ENCODE measurements at places on chromosomes 6 and 20.

- no peak for DNase-seq
Observed at GRCh38 chr6:139577763-139578604, 203.5 kb upstream of the CITED2 start.

DNA sequence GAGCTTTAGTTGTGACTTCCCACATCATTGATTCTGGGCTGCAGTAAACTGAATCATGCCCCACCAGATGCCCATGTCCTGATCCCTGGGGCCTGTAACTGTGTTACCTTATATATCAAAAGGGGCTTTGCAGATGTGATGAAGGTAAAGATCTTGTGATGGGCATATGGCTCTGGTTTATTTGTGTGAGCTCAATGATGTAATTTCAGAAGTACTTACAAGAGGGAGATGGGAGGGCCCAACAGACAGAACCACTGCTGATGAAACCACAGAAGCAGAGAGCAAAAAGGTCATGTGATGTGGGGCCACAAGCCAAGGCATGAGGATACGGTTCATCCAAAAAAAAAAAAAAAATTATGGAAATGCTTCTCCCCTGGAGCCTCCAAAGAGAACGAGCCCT, 118.7 kb downstream of the TOX2 start:
- DNase-seq: no peak

- DNase-seq: peak; percentile 76
Observed at GRCh38 chr6:7050872-7051779, 56.6 kb upstream of the RREB1 start.

DNA sequence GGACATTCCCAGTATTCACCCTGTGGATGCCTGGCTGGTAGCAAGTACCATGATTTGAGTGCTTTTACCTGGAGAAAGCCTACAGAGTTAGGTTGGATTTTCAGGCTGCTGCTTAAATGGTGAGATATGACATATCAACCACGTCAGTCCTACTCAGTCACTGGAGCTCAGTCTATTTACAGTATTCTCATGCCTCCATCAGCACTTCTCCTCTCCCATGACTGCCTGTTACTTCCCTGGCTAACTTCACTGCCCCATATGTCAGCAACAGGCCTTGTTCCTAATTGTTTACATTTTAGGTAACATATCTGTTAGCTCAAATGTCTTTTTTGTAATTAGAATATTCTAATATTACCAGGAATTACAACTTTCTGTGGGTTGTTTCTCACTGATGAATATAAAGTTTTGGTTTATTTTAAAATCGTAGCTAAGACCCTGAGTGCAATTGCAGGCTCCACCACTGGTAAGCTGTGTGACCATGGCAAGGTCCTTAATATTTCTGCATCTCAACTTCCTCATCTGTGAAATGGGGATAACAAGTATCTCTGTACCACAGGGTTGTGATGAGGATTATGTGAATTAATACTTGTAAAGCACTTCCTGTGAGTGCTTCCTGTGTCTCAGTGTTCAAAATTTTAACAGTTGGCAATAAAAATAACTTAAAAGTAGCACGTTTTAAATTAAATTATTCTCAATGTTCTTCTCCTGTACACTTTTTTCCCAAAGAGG, 54.3 kb downstream of the RNF144B start:
- no peak for DNase-seq

DNA sequence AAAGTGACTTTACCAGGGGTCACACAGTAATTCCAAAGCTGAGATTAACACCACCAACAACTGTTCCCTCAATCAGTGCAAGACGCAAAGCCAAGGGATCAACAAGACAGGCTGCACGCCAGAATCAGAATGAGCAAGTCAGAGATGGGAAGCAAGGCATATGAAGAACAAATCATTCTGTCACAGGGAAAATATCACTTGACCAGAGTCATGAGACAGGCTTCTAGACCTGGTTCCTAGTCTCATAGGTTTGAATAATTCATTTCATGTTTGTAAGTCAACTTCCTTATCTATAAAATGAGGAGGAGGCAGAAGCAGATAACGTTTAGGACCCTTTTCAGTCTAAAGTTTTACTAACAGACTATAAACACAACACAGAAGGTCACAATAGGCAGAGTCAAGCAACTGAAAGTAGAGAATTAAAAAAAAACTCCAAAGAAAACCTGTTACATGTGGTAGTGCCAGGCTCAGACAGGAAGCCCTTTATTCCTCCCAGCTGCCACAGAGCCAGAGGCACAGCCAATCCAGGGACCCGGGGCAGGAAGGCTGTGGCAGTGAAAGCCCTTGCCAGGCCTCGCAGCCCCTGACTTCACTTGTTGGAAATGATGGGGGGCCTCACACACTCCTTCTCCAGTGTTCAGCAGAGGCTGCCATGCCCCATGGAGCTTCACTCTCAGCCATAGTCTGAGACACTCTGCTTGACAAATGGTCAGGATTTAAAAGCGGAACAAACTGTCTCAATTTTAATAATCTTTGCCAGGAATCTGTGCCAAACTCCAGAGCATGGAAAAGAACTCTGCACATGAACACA, 29.2 kb upstream of the DST start:
- DNase-seq: peak; percentile 18
